Stimulated activated CD4-positive, alpha-beta T cell treated with anti-CD3 and anti-CD28 coated beads, Interleukin-1b, Interleukin-23, amount 100 ng/mL, for 24 hours (primary cell): ENCODE measurements at places on chromosomes 12 and 14.

DNA sequence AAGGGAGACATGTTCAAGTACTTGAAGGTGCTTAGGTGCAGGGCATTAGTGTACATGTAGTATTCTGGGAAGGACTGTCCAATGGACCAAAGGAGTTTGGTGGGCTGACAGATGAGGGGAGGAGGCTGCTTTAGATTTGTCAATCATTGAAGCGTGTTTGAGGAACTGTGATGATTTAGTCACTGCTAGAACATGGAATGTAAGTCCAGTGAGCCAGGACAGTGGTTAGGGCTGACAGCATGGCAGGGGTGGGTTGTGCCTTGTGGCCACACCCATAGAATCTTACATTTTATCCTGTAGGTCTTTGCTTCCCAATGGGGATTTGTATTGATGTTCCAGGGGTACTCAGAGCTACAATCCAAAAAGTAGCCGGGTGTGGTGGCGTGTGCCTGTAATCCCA is 24.6 kb downstream of the DIP2B start:
- no peak for DNase-seq

DNA sequence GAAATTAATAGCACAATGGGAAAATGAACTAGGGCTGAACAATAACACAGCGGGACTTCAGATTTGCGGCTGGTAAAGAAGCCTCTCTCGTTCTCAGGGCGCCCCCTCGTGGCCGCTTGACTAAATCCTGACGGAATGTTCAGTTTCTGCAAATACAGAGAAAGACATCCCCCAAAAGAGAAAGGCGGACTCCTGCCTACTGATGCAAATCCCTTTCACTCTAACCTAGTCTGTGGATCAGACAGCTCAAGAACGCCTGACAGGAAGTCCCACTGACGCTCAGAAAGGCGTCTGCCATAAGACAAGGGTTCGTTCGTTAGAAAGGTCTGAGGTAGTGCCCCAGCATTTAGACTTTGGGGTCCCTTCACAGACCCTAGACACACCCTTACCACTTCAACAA is 2.5 kb downstream of the NUAK1 start:
- DNase-seq = peak; percentile 62

GRCh38 chr12:3055026-3055703 is 22.0 kb upstream of the TSPAN9 start:
- DNase-seq = no peak

GRCh38 chr12:4819654-4820053 is 90.1 kb upstream of the KCNA1 start:
- DNase-seq = no peak

- peak; percentile 33 for DNase-seq
Observed at GRCh38 chr14:106845286-106846087, 1319.1 kb downstream of the TMEM121 start.

DNA sequence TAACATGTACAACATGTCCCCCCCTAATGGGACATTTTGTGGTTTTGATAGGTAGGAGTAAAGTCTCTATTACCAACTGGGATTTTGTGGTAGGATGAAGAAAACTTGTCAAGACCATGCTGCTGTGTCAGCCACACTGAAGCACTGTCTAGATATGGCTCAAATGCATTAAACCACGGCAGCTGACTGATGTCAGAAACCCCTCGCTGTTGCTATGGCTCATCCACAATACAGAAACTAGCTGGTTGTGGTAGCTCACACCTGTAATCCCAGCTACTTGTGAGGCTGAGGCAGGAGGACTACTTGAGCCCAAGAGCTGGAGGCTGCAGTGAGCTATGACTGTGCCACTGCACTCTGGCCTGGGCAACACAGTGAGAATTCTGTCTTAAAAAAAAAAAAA is 40.1 kb downstream of the PAPLN start:
- DNase-seq = no peak
